Fibroblast of the aortic adventitia (primary cell): ENCODE measurements at places on chromosomes 5 and 9.

- no peak for DNase-seq
Observed at GRCh38 chr9:20200581-20200980, 411.7 kb upstream of the SLC24A2 start.

GRCh38 chr5:65803699-65804391 lies 81.8 kb downstream of the NLN start:
- DNase-seq: peak; percentile 77

DNA sequence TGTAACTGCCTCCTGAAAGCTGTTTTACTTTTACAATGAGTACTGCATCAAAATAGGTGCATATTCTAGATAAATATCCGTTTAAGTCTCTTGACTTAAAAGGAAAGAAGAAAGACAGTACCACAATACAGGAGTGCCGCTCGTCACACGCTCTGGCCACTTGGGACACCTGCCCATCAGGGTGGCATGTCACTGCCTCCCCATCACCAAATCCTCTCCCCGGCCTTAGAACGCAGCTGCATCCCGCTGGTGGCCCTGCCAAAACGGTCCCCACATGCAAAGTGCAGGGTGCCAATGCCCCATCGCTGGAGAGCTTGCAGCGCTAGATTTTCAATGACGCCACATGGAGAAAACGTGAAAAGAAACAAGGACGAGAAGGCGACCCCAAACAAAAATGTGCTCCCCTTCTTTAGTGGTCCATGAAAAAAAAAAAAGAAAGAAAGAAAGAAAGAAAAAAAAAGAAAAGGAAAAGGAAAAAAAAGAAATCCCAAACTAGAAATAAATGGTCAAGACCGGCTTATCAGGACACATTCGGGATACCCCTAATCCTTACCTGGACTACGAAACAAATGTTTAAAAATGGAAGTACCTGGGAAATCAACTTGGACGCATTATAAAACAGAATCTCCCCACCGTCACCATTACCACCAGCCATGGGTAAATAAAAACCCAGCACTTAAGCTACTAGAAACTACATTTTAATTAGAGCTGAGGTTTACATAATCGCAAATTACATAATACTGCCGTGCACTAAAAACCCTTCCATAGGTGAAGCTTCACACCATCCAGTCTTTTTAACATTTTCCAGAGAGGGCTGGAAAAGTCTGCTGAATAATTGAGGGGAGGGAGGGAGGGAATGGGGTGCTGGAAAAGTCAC lies 1.0 kb downstream of the ANKH start:
- peak; percentile 16 for DNase-seq

- peak; percentile 38 for DNase-seq
Observed at GRCh38 chr5:131525805-131526204, 109.2 kb downstream of the RAPGEF6 start.

GRCh38 chr9:35044071-35044470 lies 28.4 kb downstream of the VCP start:
- no peak for DNase-seq

DNA sequence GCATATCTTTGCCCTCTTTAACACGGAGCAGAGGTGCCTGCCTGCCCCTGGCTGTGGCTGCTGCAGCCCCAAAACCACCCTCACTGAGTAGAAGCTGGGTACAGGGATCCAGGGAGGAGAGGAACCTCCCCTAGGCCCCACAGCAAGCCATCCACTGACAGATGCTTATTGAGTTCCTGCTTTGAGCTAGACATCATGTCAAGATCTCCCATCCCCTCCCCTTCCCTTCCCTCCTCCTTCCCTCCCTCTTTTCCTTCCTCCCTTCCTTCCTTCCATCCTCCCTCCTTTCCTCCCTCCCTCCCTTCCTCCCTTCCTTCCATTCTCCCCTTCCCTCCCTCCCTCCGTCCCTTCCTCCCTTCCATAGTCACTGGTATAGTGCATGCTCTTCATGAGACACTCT lies 29.3 kb downstream of the GOLGA2 start:
- no peak for DNase-seq

DNA sequence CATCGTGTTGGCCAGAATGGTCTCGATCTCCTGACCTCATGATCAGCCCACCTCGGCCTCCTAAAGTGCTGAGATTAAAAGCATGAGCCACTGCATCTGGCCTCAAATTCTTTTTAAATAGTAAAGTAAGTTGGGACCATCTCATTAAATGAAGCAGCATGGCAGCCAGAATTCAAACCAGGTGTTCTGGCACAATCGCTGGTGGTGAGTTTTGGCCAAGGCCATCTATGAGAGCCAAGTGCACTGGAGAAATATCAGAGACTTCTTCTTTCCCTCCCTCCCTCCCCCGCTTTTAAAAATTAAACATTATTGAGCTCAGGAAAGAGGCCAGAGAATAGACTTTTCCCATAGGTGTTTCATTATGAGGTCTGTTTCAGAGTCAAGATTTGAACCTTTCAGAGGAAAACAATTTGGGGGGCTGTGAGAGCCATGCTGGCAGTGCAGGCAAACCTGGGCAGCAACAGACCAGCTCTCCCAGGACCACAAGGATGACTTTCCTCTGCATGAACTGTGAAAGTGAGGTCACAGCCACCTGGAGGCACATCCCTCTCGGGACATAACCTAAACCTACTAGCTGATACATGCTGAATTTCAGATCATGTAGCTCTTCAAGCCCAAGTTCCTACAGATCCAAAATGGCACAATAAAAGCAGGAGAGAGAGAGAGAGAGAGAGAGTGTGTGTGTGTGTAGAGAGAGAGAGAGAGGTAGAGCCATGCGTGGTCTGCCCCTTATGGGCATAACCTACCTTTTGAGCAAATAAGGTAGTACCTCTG lies 94.6 kb upstream of the DMRT1 start:
- no peak for DNase-seq

- no peak for DNase-seq
Observed at GRCh38 chr5:85671223-85671970, 946.3 kb upstream of the COX7C start.

DNA sequence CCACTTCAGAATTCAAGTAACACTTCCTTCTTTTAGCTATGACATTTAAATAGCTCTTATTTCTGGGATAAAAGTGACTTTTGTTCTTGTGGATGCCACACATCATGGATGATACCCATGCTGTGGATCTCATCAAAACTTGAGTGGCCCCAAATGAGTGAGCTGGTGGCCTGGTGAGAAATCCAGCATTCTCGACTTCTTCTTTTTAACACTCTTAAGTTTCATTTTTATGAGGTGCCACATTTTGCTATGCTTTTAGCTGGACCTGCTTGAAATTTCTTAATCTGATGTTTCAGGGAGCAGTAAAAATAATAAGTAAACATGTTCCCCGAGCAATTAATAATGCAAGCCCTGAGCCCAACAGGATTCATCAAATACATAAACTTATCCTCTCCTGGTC lies 384.8 kb upstream of the MEF2C start:
- DNase-seq: no peak

DNA sequence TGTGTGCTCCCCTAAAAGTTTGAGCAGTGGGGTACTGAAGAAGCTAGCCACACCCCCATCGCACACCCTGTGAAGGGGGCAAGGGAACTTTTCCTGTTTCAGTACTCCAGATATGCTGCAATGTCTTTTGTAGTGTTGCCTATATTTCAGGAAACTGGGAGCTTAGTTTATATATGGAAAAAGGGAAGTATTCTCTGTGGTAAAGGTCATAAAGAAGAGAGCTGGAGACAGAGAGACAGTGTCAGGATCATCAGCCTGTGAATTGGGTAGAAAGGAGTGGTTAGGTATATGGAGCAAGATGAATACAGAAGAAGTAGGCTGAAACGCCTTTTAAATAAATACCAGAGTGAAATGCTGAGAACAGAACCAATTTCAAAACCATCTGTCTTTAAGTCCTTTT lies 82.2 kb upstream of the C9orf72 start:
- DNase-seq: no peak

GRCh38 chr9:84296146-84296843 lies 44.3 kb downstream of the SLC28A3 start:
- peak; percentile 49 for DNase-seq

DNA sequence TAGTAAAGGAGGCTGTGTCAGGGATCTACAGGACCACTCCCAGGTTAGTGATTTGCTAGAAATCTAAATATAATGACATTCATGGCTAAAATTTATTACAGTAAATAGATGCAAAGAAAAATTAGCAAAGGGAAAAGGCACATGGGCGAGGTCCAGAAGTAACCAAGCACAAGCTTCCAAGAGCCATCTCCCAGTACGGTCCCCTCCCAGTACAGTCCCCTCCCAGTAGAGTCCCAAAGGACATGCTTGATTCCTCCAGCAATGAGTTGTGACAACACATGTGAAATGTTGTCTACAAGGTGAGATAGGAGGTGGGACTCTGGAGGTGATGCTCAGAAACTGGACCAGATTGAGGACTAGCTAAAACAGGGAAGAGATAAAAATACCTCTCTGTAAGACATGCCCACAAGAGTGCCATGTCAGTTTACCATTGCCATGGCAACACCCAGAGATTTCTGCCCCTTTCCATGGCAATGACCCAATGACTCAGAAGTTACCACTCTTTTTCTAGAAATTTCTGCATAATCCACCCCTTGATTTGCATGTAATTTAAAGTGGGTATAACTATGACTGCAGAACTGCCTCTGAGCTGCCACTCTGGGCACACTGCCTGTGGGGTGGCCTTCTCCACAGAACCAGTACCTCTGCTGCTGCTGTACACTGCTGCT lies 27.9 kb upstream of the CEMIP2 start:
- DNase-seq: no peak

GRCh38 chr5:163586531-163586956 lies 81.1 kb downstream of the MAT2B start:
- peak; percentile 43 for DNase-seq

DNA sequence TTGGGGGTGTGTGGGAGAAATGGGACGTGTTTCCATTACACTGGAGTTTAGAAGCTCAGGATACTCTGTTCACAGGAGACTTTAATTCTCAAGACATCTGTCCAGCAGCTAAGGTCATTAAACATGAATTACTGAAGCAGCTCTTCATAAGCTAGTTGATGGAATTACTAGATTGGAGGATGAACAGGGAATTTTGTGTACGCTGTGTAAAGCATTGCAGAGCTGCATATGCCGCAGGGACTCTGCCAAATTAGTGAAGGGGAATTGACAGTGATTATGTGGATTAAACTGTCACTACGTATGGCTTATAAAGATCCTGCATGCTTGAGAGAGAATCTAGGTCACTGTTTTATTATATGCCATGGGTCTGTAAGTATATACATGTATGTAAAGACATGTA lies 177.5 kb upstream of the TBC1D2 start:
- no peak for DNase-seq

GRCh38 chr9:12414514-12414913 lies 278.7 kb upstream of the TYRP1 start:
- DNase-seq: no peak

GRCh38 chr5:65334077-65334476 lies 147.6 kb downstream of the ADAMTS6 start:
- no peak for DNase-seq

DNA sequence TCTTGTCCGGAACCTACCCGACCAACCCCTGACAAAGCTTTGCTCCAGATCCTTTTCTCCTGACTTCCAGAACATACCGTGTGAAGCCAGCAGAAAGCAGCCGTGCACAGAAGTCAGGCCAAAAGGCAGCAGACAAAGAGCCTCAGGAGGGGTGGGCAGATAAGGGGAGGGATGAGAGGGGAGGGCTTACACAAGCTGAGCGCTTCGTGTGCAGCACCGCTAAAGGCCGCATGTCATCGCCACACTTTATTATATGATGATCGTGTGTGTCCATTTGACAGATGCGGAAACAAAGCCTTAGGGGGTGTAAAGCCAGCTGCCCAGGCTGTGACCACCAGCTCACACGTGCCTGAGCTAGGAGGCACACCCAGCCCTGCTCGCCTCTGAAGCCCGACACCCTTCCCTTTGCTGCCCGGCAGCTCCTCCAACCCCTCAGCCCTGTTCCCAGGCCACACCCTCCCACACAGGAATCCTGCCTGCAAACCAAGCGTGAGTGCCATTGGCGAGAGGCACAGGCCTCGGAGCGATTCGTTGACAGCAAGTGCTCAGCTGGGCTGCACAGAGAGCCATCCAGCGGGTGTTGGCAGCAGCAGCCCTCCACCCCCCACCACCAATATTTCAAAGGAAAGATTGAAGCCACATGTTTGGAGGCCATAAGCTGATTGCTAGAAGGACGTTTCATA lies 170.5 kb upstream of the SMIM23 start:
- no peak for DNase-seq

GRCh38 chr9:108972626-108973209 lies 38.5 kb downstream of the ABITRAM start:
- peak; percentile 29 for DNase-seq

- DNase-seq: no peak
Observed at GRCh38 chr5:69160651-69161050, 6.3 kb upstream of the CCNB1 start.

- DNase-seq: peak; percentile 95
Observed at GRCh38 chr9:19161257-19162025, 34.1 kb upstream of the PLIN2 start.

DNA sequence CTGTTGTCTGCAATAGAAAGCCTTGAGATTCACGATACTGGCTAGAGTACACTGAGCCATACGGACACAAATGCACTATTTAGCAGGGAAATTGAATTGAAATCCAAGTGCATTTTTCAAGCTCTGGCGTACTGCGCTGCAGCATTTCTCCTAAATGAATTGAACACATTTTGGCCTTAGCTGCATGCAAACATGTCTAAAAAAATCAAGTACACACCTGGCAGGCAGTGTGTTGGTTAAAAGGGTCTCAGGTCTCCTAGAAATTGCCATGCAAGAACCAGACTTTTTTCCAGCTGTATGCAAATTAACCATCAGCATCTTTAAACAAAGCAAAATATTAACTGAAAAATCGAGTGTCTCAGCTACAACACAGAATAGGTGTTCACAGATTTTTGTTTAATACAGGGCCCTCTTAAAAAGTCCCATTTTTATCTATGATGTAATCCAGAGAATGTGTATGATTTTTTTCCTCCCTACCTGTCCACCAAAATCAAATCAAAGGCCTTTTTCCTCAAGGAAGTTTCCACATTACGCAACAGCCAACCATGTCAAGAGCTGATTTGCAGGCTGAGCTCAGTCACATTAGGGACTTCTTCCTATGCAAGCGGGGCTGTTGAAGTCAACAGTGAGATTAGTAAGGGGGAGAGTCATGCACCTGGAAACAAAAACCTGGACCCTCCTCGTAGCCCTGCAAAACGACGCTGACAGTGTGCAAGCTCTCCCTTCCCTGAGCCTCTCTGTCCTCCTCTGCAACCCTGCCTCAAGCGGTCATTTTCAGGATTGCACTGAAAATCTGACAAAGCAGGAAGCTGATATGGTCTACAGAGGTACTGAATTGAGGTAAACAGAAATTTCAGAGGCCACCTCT lies 14.1 kb upstream of the SFXN1 start:
- DNase-seq: peak; percentile 39
